ENCODE measurements at places on chromosomes 3 and 15. TPM values are rescaled to one million over a fixed set of nuclear protein-coding genes. Genes with fewer than 3 reads are reported as not detected.

OIP5 gene
- total RNA-seq = 5.3 TPM

PSTPIP1 gene
- total RNA-seq = 118 TPM

EIF4G1 gene
- total RNA-seq = 229 TPM

RARB gene
- total RNA-seq = not detected

GRCh38 chr15:62799037-62799436, 243.5 kb upstream of the TPM1 start:
- H3K27ac ChIP-seq = no peak overlapping the region
- H3K27me3 ChIP-seq = peaks cover 9% of the 10 kb centered on the region
- no peak overlapping the region for H3K4me3 ChIP-seq
- H3K4me1 ChIP-seq = no peaks in the 10 kb centered on the region
- DNase-seq = no peak

DNA sequence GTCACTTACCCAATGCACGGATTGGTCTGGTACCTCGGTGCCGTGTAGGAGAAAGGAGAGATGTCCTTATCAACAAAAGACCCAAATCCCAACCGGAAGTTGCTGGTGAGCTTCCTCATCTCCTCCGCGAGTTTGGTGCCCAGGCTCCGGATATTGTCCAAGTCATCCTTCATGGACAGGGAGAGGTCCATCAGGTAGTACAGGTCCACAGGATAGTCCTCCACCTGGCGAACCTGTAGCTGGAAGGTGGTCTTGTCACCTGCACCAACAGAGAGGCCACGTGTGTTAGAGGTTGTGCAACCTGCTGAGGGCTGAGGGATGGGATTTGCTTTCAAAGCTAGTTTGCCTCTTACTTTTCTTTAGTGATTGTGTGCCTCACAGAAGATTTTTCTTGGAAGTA, 38.9 kb downstream of the ITGB5 start:
- H3K4me1 ChIP-seq = no peaks in the 10 kb centered on the region
- no peaks in the 10 kb centered on the region for H3K36me3 ChIP-seq
- no peak overlapping the region for H3K4me3 ChIP-seq

DNA sequence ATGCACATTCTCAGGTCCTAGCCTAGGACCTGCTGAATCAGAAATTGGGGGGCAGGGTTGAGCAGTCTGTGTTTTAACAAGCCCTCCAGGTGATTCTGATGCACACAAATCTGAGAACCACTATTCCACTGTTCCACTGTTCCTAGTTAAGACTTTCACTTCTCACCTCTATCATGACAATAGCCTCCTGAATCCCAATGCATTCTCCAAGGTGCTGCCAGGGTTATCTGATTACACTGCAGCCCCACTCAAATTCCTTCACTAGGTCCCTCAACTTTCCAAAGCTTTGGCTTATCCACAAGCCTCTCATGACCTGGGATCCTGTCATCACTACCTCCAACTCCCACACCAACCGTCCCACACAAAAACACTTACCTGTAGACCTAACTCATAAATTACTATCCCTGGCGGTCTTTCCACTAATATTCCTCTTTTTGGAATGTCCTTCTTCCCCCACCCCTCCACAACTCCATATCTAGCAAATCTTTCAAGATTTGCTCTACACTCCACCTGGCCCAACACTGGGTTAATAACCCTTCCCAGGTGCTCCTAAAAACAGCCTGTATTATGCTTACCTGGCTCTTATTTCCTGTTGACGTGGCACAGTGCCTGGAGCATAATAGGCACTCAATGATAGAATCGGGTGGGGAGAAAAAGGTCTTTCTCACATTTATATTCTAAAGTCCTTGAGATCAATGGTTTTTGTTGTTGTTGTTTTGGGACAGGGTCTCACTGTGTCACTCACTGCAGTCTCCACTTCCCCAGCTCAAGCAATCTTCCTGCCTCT, 27.2 kb downstream of the TBL1XR1 start:
- no peak for DNase-seq
- H3K4me1 ChIP-seq = peaks cover 78% of the 10 kb centered on the region
- peaks cover 37% of the 10 kb centered on the region for H3K36me3 ChIP-seq
- H3K27me3 ChIP-seq = no peaks in the 10 kb centered on the region
- H3K27ac ChIP-seq = peak overlapping the region; percentile 70
- peak overlapping the region; percentile 37 for H3K4me3 ChIP-seq

DNA sequence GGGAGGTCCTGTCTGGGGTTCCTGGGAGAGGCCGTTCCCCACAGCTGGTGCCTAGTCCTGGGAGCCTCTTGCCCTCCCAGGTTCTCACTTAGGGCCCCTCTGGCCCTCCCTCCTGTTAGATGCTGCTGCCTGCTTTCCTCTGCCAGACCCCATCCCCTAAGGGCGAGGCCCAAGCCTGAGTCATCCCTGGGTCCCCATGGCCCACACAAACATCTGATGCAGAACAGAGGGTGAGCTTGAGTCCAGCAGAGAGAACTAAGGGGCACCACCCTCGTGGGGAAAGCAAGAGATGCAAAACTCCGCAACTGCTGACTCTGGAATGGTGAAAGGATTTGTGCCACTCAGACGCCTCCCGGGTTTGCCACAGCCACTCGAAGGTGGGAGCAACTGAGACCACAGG, 58.8 kb upstream of the TRPM1 start:
- H3K27ac ChIP-seq = no peak overlapping the region
- peaks cover 6% of the 10 kb centered on the region for H3K27me3 ChIP-seq
- no peaks in the 10 kb centered on the region for H3K36me3 ChIP-seq

- no peaks in the 10 kb centered on the region for H3K27me3 ChIP-seq
- H3K36me3 ChIP-seq = no peaks in the 10 kb centered on the region
- H3K27ac ChIP-seq = no peak overlapping the region
- H3K4me1 ChIP-seq = no peaks in the 10 kb centered on the region
Measured at GRCh38 chr3:50166620-50167019, 11.5 kb downstream of the SEMA3F start.

DNA sequence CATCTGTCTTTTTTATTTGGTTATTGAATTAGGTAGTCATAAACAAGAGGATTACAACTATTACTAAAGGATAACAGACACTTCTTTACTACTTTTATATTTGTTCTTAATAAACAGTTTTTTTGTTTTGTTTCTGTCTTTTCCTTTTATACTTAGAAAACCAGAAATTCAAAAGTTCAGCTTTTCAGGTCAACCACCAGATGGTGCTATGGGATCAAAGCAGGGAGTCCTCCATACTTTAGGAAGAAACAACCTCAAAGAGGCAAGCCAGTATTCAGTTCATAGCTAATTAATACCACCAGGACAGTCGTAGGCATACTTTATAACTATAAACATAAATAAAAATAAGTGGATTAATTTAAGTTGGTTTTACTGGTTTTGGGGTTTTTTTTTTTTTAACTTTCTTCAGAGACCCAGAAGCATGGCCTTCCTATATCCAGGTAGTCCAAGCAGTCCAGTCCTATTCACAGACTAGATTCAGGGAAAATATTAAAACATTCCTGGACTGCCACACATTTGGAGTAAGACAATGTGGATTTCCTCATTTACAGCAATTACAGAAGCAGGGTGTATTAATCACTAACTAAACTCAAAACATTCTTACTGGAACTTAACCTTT, 16.0 kb upstream of the EID1 start:
- peak; percentile 47 for DNase-seq
- H3K27me3 ChIP-seq = peaks cover 10% of the 10 kb centered on the region
- no peaks in the 10 kb centered on the region for H3K36me3 ChIP-seq
- no peak overlapping the region for H3K4me3 ChIP-seq
- no peaks in the 10 kb centered on the region for H3K4me1 ChIP-seq

GRCh38 chr15:47331829-47332393, 385.4 kb upstream of the SEMA6D start:
- no peak overlapping the region for H3K4me3 ChIP-seq
- no peaks in the 10 kb centered on the region for H3K4me1 ChIP-seq
- H3K27ac ChIP-seq = no peak overlapping the region
- no peaks in the 10 kb centered on the region for H3K27me3 ChIP-seq

GRCh38 chr15:84725001-84725491, 9.1 kb upstream of the SEC11A start:
- H3K27me3 ChIP-seq = no peaks in the 10 kb centered on the region
- H3K27ac ChIP-seq = peak overlapping the region; percentile 94
- H3K36me3 ChIP-seq = no peaks in the 10 kb centered on the region
- DNase-seq = no peak

DNA sequence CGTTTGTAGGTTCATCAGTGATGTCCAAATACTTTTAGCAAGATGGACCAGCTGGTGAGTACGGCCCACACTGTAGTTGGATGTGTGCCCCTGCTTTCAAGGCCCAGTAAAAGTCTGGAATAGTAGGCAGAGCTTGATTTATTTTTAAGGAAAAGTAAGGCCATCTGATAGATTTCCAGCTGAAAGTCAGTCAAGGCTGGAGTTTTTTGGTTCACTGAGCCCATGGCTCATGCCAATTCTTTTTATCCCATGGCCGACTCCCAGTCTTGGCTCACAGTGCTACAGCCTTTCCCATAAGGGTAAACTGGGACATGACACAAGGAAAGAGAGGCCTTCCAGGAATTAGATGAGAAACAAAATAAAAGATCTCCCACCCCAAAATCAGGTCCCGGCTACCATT, 13.5 kb downstream of the CCDC80 start:
- no peak for DNase-seq
- H3K27me3 ChIP-seq = peaks cover 9% of the 10 kb centered on the region
- no peak overlapping the region for H3K27ac ChIP-seq
- no peaks in the 10 kb centered on the region for H3K4me1 ChIP-seq

Data from naive thymus-derived CD8-positive, alpha-beta T cell (primary cell).